ENCODE measurements at places on chromosomes 6 and 20. TPM values are rescaled to one million over a fixed set of nuclear protein-coding genes. Genes with fewer than 3 reads are reported as not detected.

Gene CTAGE9
- polyA plus RNA-seq = not detected

DNA sequence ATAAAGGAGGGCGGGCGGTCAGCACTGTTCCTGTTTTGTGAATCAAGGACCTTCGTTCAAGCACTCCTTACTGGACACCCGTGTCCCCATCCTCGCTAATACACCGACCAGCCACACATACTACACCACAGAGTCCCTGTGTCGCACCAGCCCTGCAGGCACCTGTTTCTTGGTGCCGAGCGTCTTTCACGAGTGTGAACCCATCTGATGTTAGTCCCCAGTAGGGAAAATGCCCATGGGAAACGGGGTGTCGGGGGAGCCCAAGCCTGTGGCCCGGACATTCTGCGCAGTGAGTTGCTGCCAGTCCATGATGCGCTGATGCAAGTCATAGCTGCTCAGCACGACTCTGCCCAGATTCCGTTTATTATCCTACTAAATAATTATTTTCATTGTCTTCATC lies 74.7 kb downstream of the TTLL2 start:
- DNase-seq = no peak

GRCh38 chr6:81451787-81452186 lies 300.7 kb downstream of the TENT5A start:
- DNase-seq = no peak

Gene OR2H2
- 0.23 TPM for polyA plus RNA-seq

- DNase-seq = no peak
These were observed 63.0 kb upstream of the CD2AP start for GRCh38 chr6:47414423-47415167.

DNA sequence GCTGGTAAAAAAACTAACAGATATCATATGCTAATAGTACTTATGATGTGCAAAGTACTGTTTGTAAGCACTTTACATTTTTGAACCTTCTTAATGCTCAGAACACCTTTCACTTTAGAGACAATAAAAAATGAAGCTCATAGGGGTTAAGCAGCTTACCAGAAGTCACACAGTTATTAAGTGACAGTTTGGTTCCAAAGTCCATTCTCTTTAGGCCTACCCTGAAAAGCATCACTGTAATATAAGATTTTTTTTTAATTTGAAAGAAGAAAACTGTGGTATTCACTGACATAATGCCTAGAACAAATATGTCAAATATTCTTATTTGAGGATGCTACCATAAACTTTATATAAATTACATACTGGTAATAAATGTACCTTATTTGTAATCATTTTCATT lies 127.6 kb upstream of the RUNX2 start:
- no peak for DNase-seq

Gene MYMX
- 1.1 TPM for polyA plus RNA-seq

DNA sequence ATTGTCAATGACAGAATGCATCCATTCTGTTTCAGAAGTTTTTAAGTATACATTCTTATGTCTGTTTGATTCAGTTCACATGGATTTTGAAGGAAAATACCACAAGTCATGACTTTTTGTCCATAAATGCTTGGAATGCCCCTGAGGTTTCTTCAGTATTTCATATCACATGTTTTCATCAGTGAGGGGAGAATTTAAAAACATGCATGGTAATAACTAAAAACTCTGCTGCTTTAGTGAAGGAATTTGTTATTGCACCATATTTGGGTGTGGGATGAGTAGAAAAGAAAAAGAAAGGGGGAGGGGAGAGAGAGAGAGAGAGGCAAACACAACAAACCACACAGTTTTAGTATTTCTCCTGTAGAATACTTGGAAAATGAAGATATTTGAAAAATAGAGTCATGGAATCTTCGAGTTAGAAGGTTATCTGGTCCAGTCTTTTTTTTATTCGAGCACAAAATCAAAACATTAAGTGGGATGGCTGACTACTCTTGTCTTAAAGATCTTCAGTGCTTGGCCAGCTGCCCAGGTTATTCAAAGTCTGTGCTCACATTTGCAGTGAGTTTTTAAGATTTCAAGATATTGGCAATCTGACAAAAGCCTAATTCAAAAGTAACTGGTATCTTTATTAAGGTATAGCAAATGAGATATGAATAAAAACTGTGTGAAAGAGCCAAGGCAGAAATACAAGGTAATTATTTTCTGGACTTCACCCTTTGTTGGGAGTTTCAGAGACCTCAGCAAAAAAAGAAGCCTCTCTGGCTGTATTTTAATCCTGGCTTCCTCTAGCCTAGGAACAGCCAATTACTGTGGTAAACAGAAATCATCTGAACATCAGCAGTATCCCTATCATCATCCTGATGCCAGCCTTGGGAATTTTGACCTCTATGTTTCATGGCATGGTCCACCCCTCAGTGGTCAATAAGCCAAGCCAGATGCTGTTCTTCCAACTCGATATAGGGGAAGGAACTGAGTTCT lies 687.9 kb upstream of the CITED2 start:
- no peak for DNase-seq

DNA sequence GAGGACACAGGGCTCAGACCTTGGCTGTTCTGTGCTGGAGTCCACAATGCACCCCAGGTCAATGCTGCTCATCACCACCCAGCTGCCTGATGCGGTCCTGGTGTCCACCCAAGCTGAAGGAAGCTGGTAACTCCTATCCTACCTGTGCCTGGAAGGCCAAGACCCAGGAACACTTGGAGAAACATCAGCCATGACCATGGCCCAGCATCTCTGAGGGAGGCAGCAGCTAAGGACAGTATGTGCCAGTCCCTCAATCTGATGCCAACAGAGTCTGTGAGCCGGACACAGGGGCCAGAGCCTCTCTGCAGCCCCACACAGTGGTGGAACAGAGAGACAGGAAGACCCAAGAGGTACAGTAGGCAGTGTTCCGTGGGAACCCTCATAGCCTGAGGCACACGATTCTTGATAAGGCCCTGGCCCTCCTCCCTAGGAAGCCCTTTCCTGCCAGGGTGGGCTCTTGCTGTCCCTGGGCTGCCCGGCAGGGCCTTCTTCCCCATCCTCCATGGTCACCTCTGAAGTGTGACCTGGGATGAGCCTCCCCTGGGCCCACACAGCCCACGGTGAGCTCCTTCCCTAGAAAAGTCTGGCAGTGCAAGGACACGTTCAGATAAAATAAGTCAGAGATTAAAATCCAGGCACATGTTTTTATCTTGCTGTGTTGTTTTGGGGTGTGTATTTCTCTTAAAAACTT lies 170.7 kb downstream of the THBS2 start:
- DNase-seq = no peak

- DNase-seq = no peak
These were observed 9.1 kb upstream of the INSM1 start for GRCh38 chr20:20358801-20359200.

- DNase-seq = no peak
These were observed 84.8 kb upstream of the EYA2 start for GRCh38 chr20:46809706-46810360.

Gene HLA-DQB2
- not detected for polyA plus RNA-seq

DNA sequence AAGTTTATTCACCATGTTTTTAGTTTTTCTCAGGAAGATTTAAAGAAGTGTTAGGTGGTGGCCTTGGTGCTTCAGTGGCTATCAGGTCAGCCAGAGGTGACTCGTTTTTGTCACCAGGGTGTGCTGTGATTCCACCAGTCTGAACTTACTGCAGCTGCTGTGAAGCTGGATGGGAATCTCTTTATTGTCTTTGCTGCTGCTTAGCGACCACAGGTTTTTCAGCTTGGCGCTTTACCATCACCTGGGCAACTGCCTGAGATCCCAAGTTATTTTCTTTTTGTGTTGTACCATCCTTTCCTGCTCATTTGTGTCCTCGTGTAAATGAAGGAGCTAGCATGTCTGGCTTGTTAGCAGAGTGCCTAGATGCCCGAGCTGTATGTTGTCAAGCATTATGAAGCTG lies 146.9 kb downstream of the MACROD2 start:
- peak; percentile 33 for DNase-seq

DNA sequence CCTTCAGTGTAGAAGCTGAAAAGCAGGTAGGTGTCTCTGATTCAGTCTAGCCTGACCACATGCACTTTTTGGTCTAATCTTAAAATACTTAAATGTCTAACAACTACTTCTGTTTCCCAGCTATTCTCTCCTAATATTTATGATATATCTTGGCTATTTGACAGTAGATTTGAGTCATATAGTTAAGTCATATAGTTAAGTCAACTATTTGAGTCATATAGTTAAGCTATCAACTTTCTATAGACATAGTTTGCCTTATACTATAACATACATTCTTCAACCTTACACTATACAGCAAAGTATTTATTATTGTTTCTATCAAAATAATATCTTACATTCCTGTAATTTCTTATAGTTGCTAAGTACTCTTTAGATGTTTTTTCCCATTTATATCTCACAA lies 110.9 kb downstream of the GMDS start:
- no peak for DNase-seq

- peak; percentile 42 for DNase-seq
These were observed 53.5 kb upstream of the SLC2A12 start for GRCh38 chr6:134105940-134106339.

Gene ZKSCAN8
- polyA plus RNA-seq = 38.5 TPM

GRCh38 chr6:137471986-137472385 lies 22.2 kb downstream of the OLIG3 start:
- DNase-seq = no peak

- no peak for DNase-seq
These were observed 79.0 kb downstream of the IPCEF1 start for GRCh38 chr6:154277629-154278017.

DNA sequence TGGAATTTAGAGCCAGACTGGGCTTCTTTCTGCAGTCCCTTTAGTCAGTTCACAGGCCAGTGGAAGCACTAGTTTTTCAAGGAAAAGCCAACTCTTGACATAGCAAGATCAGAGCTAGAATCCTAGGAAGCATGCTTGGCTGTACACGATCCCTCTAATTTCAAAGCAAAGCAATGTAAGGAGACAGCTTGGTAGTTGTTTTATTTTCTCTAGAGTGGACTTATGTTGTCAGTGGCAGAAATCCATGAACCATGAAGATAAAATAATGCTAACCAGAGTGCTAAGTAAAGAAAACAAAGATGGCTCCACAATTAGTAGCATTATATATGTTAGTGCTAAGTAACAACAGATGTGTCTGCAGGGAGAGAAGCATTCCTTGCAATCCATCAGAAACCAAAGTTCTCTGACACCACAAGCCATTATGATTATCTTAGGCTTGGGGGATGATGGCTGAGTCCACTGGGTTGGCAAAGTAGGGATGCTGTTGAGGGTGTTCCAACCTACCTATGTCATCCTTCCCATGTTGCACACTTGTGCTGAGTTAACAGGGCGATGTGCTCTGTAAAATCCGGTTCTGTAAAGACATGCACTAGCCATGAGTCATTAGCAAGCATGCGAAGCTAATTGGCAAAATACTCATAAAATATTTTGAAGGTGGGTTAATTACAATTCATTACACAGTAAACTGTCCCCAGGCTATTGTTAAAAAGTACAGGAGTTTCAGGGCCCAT lies 115.2 kb downstream of the BMP2 start:
- no peak for DNase-seq

DNA sequence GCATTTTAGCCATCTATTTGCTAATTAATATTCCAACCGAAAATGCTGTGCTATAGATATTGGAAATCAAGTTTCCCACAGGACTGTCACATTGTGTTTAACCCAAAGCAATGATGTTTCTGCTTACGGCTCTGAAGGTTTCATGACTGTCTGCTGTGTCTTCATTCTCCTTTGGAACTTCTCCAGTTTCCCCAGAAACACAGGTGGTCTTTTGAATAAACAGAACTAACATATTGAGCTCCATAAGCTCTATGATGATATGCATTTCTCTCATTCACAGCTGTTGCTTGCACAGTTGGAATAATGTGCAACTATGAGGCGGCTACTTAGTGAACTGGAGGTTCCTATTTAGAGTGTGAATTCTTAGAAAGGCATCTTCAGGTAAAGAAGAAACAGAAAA lies 266.0 kb upstream of the ID4 start:
- no peak for DNase-seq
